ENCODE measurements at places on chromosomes 5 and 9.

- H3K36me3 ChIP-seq = no peaks in the 10 kb centered on the region
- peaks cover 3% of the 10 kb centered on the region for H3K4me1 ChIP-seq
- no peak for DNase-seq
- no peak overlapping the region for H3K4me3 ChIP-seq
Observed at GRCh38 chr5:125863579-125863978, 559.6 kb upstream of the GRAMD2B start.

DNA sequence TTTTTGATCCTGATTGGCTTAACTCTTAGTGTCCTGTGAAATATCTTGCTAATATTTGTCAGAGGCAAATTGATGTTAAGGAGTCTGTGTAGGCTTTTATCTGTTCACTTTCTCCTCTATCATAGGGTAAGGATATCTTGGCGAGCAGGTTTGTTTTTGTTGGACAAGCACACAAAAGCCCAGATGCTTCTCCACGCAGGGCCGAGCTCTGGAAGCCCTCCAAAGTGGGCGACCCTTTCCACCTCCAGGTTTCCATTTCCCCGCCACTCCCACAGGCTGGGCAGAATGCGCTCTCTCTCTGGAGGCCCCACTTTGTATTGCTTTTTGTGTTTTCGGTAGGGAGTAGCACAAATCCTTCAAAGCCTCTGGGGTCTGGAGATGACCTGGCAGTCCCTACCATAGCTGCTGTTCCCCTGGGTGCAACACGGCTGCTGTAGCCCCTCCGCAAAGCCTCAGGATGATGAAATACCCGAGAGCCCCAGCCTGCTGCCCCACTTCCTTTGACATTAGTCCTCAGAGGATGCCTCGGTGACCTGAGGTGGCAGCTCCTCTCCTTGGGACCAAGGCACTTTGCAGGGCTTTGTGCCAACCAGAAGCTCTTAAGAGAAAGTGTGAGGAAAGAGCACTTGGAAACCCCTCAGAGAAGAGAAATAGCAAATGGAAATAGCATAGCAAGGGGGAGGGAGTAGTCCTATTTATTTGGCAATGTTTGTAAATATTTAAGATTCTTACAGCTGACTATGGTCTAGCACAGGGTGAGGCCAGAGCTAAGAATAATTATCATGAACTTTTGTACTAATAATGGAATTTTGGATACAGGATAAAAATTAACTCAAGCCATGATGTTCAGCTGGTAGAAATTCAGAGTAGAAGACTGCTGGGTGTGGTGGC, 122.8 kb downstream of the ARHGEF28 start:
- no peak overlapping the region for H3K4me3 ChIP-seq
- DNase-seq = no peak
- H3K27ac ChIP-seq = no peak overlapping the region
- H3K36me3 ChIP-seq = no peaks in the 10 kb centered on the region

DNA sequence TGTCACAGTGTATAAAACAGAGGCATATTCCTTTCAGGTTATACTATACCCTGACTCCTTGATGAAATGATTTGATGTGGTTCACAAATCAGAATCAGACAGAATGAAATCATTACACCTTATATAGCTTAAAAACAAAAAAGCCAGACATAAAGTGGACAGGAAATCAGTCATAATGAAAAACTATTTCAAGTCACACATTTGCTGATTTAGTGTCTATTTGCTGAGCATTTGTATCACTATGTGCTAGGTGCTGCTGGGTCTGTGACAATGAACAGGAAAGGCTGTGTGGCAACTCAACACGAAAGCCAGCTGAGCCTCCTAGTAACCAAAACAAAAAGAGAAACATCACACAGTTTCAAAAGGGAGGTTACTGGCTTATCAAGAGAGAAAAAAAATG, 194.0 kb downstream of the EFNA5 start:
- H3K27me3 ChIP-seq = peaks cover 1% of the 10 kb centered on the region
- H3K27ac ChIP-seq = no peak overlapping the region
- no peak for DNase-seq
- H3K4me1 ChIP-seq = no peaks in the 10 kb centered on the region

DNA sequence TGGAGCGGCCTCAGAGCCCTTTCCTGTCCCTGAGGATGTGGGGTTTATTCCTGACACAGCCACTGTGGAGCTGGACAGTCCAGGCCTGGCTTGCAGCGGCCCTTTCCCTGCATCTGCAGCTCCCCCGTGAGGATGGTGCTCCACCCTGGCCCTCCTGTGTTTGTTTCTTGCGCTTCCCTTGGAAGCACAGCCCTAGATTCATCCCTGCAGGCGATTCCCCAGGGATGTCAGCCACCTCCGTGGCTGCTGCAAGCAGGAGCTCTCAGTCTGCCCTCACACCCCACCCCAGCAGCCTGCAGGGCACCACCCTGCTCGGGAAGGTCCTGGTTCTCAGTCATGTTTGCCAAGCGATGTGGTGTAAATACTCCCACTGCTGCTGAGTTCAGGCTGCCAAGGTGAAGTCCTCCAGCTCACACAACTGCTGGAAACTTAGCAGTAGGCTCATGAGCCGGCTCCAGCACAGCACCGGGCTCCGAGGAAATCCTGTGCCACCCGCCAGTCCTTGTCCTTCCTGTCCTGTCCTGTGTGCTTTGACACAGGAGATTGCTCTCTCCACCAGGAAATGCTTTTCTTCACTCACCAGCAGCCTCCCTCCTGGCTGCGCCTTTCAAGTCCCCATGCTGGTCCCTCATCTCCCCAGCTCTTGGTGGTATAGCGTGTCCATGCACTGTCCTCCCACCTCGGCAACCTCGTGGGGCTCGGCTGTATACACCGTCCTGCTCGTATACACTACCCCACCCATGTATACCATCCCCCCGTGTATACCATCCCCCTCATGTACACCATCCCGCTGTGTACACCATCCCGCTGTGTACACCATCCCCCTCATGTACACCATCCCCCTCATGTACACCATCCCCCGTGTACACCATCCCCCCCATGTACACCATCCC, 16.2 kb downstream of the ROPN1L start:
- no peak overlapping the region for H3K27ac ChIP-seq
- H3K4me3 ChIP-seq = no peak overlapping the region
- H3K4me1 ChIP-seq = peaks cover 3% of the 10 kb centered on the region
- H3K27me3 ChIP-seq = no peaks in the 10 kb centered on the region
- no peak for DNase-seq

DNA sequence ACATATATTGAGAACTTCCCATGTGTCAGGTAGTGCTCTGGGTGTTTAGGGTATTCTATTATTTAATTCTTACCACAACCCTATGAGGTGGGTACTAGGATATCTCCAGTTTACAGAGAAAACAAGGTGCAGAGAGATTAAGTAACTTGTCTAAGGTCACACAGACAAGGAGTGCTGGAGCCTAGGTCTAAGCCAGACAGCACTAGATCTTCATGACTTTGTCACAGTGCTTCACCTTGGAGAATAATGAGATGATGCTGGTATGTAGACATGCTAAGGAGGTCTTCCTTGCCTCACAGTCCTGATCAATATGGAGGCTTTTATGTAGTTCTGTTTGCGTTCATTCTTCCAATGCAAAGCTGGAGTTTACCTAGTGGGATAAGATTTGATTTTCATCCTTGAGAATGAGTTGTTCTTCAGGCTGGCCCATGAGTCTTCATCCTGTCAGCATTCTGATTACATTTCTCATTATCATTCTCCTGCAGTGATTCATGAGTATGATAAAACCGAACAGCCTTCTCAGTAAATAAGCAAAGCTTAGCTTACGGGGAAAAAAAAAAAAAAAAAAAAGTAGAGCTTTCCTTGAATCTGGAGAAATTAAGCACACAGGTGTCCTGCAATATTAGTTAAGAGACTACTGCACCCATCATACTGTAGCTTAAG, 176.3 kb downstream of the C9orf152 start:
- no peak overlapping the region for H3K4me3 ChIP-seq
- no peak overlapping the region for H3K27ac ChIP-seq
- no peaks in the 10 kb centered on the region for H3K27me3 ChIP-seq
- DNase-seq = no peak
- no peaks in the 10 kb centered on the region for H3K36me3 ChIP-seq

GRCh38 chr5:154811239-154811638, 39.2 kb downstream of the FAXDC2 start:
- peaks cover 21% of the 10 kb centered on the region for H3K4me1 ChIP-seq
- H3K27ac ChIP-seq = no peak overlapping the region
- H3K4me3 ChIP-seq = no peak overlapping the region
- H3K36me3 ChIP-seq = peaks cover 28% of the 10 kb centered on the region
- no peaks in the 10 kb centered on the region for H3K27me3 ChIP-seq
- DNase-seq = no peak

- no peaks in the 10 kb centered on the region for H3K27me3 ChIP-seq
- no peak overlapping the region for H3K4me3 ChIP-seq
- no peaks in the 10 kb centered on the region for H3K36me3 ChIP-seq
- no peaks in the 10 kb centered on the region for H3K4me1 ChIP-seq
- DNase-seq = no peak
Observed at GRCh38 chr5:103772248-103772647, 209.7 kb upstream of the NUDT12 start.

GRCh38 chr5:110738503-110738811, 350 bp upstream of the SLC25A46 start:
- no peak for DNase-seq
- no peaks in the 10 kb centered on the region for H3K36me3 ChIP-seq
- H3K27ac ChIP-seq = peak overlapping the region; percentile 98

- H3K27ac ChIP-seq = no peak overlapping the region
- DNase-seq = no peak
- H3K4me1 ChIP-seq = no peaks in the 10 kb centered on the region
- H3K36me3 ChIP-seq = no peaks in the 10 kb centered on the region
Observed at GRCh38 chr5:137084016-137084415, 415.1 kb downstream of the SPOCK1 start.
